Activated naive CD8-positive, alpha-beta T cell treated with anti-CD3 and anti-CD28 coated beads for 36 hours (primary cell): ENCODE measurements at places on chromosomes 4 and X.

GRCh38 chr4:139978692-139979091, 175.3 kb downstream of the MAML3 start:
- peaks cover 6% of the 10 kb centered on the region for H3K36me3 ChIP-seq
- no peaks in the 10 kb centered on the region for H3K27me3 ChIP-seq
- H3K27ac ChIP-seq = peak overlapping the region; percentile 64

- no peak overlapping the region for H3K27ac ChIP-seq
- H3K4me3 ChIP-seq = no peak overlapping the region
- peaks cover 3% of the 10 kb centered on the region for H3K36me3 ChIP-seq
- DNase-seq = no peak
- H3K27me3 ChIP-seq = no peaks in the 10 kb centered on the region
These were observed 29.2 kb downstream of the NKX1-1 start for GRCh38 chr4:1376841-1377605.

DNA sequence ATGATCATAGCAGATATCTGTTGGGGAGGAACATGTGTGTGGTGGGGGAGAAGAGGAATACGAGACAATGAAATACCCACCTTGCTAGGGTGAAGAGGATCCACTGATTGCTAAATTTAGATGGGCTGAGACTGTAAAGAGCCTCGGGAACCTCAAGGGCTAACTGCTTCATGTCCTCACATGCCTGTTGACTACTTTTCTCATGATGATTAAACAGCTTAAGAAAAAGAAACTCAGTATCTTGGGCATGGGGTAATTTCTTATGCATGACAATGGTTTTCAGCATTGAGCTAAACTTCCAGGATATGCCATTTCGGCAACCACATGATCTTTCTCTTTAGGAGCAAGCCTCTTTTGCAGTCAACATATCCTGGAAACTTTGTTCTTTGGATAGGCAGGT, 3.9 kb upstream of the LNX1 start:
- H3K27me3 ChIP-seq = peaks cover 44% of the 10 kb centered on the region
- H3K4me3 ChIP-seq = no peak overlapping the region
- H3K27ac ChIP-seq = no peak overlapping the region
- DNase-seq = no peak
- H3K36me3 ChIP-seq = no peaks in the 10 kb centered on the region

- H3K36me3 ChIP-seq = no peaks in the 10 kb centered on the region
- no peaks in the 10 kb centered on the region for H3K27me3 ChIP-seq
- no peak overlapping the region for H3K4me3 ChIP-seq
- DNase-seq = no peak
- H3K4me1 ChIP-seq = no peaks in the 10 kb centered on the region
These were observed 56.4 kb upstream of the VEGFC start for GRCh38 chr4:176849076-176849475.

DNA sequence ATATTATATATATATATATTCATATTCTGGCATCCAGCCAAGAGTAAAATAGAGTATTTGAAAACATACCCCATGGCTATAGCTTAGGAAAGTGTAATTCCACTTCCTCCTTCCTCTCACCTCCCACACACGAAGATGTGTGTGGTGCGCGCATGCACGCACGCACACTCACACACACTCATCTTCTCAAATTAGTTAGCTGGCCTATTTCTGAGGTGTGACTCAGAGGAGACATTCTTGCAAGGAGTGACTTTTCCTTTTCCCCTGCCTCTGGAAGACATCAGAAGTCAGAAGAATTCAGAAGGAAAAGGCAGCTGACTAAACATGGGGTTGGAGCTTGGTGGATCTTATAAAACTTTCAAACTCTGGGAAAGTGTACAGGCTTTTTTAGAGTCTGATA, 8.8 kb downstream of the ENPEP start:
- H3K4me1 ChIP-seq = peaks cover 2% of the 10 kb centered on the region
- DNase-seq = no peak
- no peak overlapping the region for H3K4me3 ChIP-seq
- peaks cover 32% of the 10 kb centered on the region for H3K27me3 ChIP-seq
- no peaks in the 10 kb centered on the region for H3K36me3 ChIP-seq

DNA sequence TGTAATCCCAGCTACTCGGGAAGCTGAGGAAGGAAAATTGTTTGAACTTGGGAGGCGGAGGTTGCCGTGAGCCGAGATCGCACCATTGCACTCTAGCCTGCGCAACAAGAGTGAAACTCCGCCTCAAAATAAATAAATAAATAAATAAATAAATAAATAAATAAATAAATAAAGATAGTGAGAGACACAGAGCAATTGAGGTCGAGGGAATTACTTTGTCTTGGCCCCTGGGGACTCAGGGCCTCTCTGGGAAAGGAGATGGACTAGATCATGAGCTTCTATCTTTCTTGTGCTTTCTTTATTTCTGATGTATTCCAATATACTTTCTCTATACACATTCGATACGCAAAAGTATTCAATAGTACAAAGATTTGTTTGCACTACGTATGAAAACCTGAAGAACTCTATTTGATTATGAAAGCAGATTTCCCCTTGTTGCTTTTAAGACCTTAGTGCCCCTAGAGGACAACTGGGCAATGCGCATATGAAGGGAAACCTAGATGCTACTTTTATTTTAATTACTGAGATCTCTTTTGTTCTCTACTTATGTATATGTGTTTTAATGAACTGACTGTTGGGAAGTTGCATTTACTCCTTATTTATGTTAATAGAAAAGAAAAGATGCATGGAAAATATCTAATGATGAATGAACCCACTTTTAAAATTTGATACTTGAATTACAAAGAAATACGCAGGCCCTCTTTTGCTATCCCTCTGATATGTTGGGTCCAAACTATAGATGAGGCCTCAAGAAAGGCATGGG, 12.8 kb upstream of the ELOVL6 start:
- no peaks in the 10 kb centered on the region for H3K27me3 ChIP-seq
- H3K36me3 ChIP-seq = no peaks in the 10 kb centered on the region
- DNase-seq = no peak
- H3K4me3 ChIP-seq = no peak overlapping the region
- H3K4me1 ChIP-seq = peaks cover 3% of the 10 kb centered on the region
- H3K27ac ChIP-seq = no peak overlapping the region

- no peak overlapping the region for H3K27ac ChIP-seq
- H3K4me3 ChIP-seq = no peak overlapping the region
- H3K27me3 ChIP-seq = peaks cover 65% of the 10 kb centered on the region
- no peaks in the 10 kb centered on the region for H3K36me3 ChIP-seq
- H3K4me1 ChIP-seq = no peaks in the 10 kb centered on the region
These were observed 13.7 kb downstream of the PITX2 start for GRCh38 chr4:110609044-110609750.

DNA sequence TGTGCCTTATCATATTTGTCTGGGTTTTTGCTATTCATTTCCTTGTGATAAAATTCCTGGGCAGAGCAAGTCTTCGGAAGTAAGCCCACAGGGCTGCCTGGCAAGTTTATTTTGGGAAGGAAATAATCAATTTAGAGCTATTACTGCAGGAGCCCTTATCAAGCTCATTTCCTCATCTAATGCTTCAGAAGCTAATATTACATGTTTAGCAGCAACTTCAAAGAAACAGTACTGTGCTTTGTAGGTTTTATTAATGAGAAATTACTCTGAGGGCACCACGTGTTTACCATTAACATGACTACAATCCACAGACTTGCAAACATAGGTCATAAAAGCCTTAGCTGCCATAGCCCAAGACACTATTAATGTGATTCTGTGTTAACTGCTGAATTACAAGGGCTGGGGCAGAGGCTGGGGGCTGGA, 540.0 kb downstream of the SPRY1 start:
- no peak overlapping the region for H3K27ac ChIP-seq
- no peaks in the 10 kb centered on the region for H3K4me1 ChIP-seq

GRCh38 chr4:95761426-95761825, 78.5 kb upstream of the PDHA2 start:
- no peak for DNase-seq
- H3K27ac ChIP-seq = no peak overlapping the region
- no peaks in the 10 kb centered on the region for H3K36me3 ChIP-seq
- no peaks in the 10 kb centered on the region for H3K27me3 ChIP-seq
- peaks cover 4% of the 10 kb centered on the region for H3K4me1 ChIP-seq

- H3K4me1 ChIP-seq = peaks cover 12% of the 10 kb centered on the region
- peaks cover 21% of the 10 kb centered on the region for H3K36me3 ChIP-seq
- H3K27me3 ChIP-seq = no peaks in the 10 kb centered on the region
- DNase-seq = peak; percentile 64
These were observed 10.7 kb downstream of the MED12 start for GRCh38 chrX:71128915-71129765.

DNA sequence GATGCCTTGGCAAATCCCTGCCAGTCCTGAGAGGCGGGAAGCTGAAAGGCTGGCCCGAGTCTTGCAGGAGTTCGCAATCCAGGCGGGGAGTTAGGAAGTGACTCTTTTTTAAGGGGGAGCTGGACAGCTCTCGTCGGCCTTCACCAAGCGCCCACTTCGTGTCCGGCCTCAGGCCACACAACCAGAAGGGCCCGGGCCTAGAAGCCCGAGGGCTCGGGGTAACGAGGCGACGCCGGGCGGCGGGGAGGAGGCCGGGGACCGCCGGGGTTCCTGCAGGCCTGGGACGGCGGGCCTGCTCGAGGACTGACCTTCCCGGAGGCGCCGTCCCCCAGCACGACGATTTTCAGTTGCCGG, 395 bp downstream of the RAB28 start:
- H3K27ac ChIP-seq = peak overlapping the region; percentile 64
- peak overlapping the region; percentile 91 for H3K4me3 ChIP-seq
- DNase-seq = peak; percentile 17
- H3K36me3 ChIP-seq = peaks cover 1% of the 10 kb centered on the region
- H3K27me3 ChIP-seq = peaks cover 5% of the 10 kb centered on the region

DNA sequence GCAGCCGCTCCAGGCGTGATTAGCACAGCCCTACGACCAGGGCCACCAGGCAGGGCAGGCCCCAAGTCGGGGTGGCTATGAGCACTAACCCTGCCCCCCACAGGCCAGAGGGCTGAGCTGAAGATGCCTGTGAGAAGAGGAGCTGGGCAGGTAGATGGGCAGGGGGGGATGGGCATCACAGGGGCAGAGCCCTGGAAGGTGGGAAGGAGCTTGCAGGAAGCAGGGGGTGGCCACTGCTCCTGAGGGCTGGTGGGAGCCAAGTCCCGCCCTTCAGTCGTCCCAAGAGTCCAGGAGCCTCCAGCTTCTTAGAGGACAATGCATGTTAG, 7.3 kb upstream of the MXD4 start:
- no peaks in the 10 kb centered on the region for H3K27me3 ChIP-seq
- no peaks in the 10 kb centered on the region for H3K4me1 ChIP-seq
- no peak for DNase-seq
- H3K27ac ChIP-seq = no peak overlapping the region
- no peaks in the 10 kb centered on the region for H3K36me3 ChIP-seq

GRCh38 chrX:23930894-23931604, 23.2 kb downstream of the CXorf58 start:
- H3K36me3 ChIP-seq = no peaks in the 10 kb centered on the region
- DNase-seq = no peak
- no peak overlapping the region for H3K27ac ChIP-seq

DNA sequence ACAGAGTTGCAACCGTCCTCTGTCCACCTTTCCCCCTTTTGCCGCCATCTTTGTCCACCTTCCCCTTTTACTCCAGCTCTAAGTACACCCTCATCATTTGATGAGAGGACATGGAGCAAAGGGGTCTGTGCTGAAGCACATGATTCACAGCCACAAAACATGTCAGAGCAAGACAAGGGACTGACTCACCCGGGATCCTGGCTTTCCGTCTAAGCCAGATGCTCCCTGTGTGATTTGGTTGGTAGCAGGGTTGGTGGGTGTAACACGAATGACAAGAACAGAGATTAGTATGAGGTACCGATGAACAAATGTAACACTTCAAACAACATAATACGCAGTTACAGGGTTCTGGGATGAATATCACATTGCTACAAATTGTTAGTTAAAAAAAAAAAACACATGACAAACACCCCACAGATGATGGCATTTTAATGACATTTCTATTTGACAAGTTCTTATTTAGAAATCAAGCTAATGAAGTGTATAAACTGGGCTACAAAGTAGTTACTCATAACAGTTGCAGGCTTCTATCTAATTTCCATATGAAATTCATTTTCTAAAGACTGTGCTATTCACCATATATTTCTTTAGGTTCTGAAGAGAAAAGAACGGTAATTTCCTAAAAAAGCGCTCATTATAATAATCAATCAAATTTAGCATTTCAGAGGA, 71.4 kb upstream of the ETNPPL start:
- H3K36me3 ChIP-seq = no peaks in the 10 kb centered on the region
- no peak for DNase-seq
- peaks cover 5% of the 10 kb centered on the region for H3K4me1 ChIP-seq
- no peak overlapping the region for H3K4me3 ChIP-seq
- no peak overlapping the region for H3K27ac ChIP-seq

DNA sequence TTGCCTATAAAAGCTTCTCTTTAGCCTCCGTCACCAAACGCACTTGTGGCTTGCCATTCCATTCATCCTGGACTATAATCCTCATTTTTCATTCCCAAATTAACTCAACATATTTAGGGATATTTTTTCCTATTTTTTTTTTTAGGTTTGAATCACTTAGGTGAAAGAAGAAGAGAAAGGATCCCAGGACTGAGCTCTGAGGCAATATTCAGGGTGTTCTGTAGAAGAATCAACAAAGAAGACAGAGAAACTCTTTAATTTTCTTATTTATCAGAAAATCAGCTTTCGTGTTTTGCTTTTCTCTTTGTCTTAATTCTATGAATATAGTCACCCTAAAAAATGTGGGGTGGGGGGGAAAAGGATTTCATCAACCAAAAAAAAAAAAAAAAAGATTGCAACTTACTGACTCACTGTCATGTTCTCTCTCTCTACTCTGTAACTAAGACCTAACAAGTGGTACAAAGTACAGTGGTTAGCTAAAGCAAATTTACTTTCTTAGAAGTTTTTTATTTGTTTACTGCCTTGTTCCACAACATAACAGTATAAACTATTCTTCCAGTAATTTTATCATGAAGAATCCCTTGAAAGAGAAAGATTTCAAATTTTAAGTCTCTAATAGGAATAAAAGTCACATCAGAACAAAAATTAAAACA, 272.0 kb downstream of the DHX15 start:
- H3K27ac ChIP-seq = no peak overlapping the region
- no peaks in the 10 kb centered on the region for H3K4me1 ChIP-seq
- no peaks in the 10 kb centered on the region for H3K27me3 ChIP-seq
- no peak overlapping the region for H3K4me3 ChIP-seq
- DNase-seq = no peak

DNA sequence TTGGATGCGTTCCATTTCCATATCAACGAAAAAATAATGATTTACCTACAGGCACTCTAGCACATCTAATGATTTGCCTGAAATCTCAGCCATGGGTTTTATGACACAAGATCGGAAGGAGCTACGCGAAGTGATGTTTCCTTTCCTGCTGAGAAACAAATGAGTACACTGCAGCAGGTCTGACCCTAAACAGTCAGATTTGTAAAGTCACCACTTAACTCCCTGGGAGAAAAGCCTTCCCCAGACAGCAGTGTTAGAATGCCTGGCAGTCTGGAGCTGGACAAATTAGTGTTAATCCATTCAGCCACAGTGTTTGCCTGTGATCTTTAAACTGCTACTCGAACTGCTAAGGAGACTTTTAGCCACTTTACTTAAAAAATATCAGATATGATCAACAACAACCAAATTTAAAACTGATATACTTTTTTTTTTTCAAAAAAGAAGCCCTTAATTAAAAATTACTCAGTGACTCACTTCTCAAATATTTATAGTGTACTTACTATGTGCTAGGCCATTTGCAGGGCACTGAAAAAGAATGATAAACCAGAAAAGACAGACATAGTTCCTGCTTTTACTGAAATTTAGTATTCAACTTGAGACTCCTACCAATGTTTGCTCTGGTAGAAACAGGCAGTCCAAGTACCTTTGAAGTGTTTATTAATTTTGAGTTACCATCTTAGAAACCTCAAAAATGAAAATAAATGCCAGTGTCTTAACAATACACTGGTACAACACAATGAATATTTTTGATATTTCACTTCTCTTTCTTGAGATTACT, 104.5 kb downstream of the SHISA3 start:
- DNase-seq = no peak
- no peak overlapping the region for H3K27ac ChIP-seq
- peaks cover 4% of the 10 kb centered on the region for H3K4me1 ChIP-seq
- no peaks in the 10 kb centered on the region for H3K27me3 ChIP-seq
- H3K4me3 ChIP-seq = no peak overlapping the region
